Calu3 (cell line): ENCODE measurements at places on chromosomes 3 and 15.

DNA sequence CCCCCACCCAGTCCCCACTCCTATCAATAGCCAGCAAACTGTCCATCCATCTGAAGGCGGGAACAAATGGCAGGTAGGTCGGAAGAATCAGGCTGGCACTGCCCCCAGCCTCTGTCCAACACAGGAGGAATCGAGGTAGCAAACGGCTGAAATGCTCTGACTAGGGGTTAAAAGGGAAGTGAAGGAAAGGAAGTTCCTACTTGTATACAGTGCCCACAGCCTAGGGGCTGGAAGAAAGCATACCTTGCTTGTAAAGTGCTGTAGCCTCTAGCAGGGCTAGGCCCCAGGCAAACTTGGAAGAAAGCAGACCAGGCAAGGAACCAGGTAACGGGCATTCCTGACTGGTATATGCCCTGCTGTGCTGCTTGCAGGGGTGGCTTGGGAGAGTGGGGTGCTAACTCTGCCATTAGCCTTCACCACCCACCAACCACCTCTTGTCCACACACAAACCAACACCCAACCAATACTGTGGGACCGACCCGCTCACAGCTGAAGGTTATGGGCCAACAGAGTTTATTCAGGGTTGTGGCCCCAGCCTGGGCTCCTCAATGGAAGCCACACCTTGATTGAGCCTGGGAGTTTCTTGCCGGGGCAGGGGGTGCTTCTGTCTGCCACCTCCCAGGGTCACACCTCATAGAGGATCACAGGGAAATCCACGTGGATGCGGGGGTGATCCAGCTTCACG is 2.4 kb downstream of the TUSC2 start:
- DNase-seq, result no peak

- DNase-seq, result no peak
Measured at GRCh38 chr3:172259111-172259541, 189.1 kb downstream of the GHSR start.

DNA sequence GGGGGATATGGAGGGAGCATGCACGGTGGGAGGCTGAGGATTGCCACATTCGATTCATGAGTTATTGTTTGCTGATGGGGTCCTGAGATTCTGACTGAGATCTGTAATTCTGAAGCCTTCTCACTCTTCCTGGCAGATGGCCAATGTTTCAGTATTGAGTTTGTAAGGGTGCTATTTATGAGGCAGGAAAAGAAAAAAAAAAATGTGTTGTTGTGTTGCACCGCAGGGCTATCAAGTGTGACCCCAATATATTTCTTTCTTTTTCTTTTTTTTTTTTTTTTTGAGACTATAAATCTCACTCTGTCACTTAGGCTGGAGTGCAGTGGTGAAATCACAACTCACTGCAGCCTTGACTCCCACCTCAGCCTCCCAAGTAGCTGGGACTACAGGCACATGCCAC is 3.2 kb upstream of the SENP2 start:
- no peak for DNase-seq

DNA sequence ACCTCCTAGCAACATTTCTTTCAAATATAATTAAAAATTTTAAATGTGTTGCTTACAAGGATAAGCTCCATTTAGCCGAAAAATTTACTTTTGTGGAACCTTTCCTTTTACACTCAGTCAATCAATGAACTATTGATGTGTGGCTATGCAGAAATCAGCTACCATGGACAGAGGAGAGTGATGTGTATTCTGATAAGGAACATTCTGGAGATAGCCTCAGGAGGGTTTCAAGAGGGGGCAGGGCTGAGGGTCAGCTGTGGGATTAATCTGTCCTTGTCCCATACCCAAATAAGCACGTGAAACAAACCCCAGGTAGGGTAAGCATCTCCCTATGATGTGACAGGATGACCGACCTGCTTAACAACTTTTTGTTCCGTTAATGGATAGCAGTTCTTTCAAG is 192.6 kb upstream of the PROK2 start:
- no peak for DNase-seq

GRCh38 chr3:17891139-17891856 is 148.9 kb upstream of the TBC1D5 start:
- DNase-seq, result no peak

DNA sequence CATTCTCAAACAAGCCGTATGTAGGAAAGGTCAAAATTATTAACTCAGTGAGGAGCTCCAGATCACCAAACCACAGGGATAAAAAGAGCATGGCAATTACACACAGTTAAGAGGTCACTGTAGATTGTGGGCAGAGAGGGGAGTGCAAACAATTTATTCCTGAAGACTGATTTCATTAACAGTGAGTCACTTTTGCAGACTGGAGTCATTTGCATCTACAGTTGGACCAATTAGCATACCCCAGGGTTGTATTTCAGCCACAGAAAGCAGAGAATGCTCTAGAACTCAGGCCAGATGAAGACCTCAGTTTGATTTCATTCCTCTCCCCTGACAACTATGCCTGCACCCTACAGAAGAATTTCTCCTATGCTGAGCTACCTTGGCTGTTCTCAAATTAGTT is 40.1 kb downstream of the SETMAR start:
- DNase-seq, result no peak
